ENCODE measurements at places on chromosomes 3 and 15. TPM values are rescaled to one million over a fixed set of nuclear protein-coding genes. Genes with fewer than 3 reads are reported as not detected.

KBTBD8 gene
- 1.6 TPM for polyA plus RNA-seq

CAMK2N2 gene
- 0.14 TPM for polyA plus RNA-seq

FAM81A gene
- 24.0 TPM for polyA plus RNA-seq

P2RY12 gene
- polyA plus RNA-seq = 1.3 TPM

UBE2Q2 gene
- polyA plus RNA-seq = 50.7 TPM

ROPN1 gene
- polyA plus RNA-seq = not detected

RTP4 gene
- polyA plus RNA-seq = 0.76 TPM

CAV3 gene
- polyA plus RNA-seq = 0.56 TPM

Measured in left renal pelvis (tissue), 4 donors.